Immature natural killer cell (primary cell): ENCODE measurements at places on chromosomes 2 and 18. TPM values are rescaled to one million over a fixed set of nuclear protein-coding genes. Genes with fewer than 3 reads are reported as not detected.
A peak's percentile ranks its signal among the peaks of the same experiment; 100 is the strongest.

Gene PLEK
- polyA plus RNA-seq = 535 TPM

DNA sequence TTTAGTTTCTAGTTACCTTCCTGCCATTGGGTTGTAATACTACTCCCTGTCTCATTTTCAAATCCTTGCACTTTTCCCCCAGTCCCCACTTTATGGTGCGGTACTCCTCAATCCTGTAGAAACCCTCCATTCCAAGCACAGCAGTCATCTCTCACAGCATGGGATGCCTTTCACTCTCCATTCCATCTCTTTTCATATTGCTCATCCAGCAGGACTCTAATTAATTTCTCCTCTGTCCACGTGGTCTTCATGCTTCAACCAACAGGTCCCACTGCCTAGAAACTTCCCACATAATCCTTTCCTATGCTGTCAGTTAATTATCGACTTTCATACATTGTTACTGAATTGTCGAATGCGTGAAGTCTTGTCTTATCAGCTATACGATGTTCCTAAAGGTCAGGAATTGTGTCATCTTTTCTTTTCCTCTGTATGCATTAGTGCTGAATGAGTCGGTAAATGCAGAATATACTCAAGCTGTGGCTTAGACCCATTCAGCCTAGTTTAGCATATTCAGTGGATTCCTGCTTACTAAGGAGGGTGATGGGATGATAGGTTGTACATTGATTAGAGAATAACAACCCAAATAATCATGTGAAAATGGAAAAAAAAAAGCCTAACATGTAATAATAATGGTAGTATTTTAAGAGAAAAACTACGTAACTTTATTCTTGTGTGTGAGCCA is 89.7 kb downstream of the CRIM1 start:
- H3K4me3 ChIP-seq = no peak overlapping the region
- H3K27me3 ChIP-seq = no peaks in the 10 kb centered on the region
- H3K27ac ChIP-seq = no peak overlapping the region

- no peak overlapping the region for H3K4me3 ChIP-seq
- no peak for DNase-seq
- H3K27me3 ChIP-seq = peaks cover 2% of the 10 kb centered on the region
- no peaks in the 10 kb centered on the region for H3K36me3 ChIP-seq
These were observed 30.4 kb downstream of the RAMP1 start for GRCh38 chr2:237889811-237890210.

GRCh38 chr2:145739681-145740080 is 1219.8 kb upstream of the ZEB2 start:
- H3K4me3 ChIP-seq = no peak overlapping the region
- no peaks in the 10 kb centered on the region for H3K4me1 ChIP-seq
- H3K36me3 ChIP-seq = no peaks in the 10 kb centered on the region
- H3K27me3 ChIP-seq = no peaks in the 10 kb centered on the region

Gene UGT1A4
- not detected for polyA plus RNA-seq

DNA sequence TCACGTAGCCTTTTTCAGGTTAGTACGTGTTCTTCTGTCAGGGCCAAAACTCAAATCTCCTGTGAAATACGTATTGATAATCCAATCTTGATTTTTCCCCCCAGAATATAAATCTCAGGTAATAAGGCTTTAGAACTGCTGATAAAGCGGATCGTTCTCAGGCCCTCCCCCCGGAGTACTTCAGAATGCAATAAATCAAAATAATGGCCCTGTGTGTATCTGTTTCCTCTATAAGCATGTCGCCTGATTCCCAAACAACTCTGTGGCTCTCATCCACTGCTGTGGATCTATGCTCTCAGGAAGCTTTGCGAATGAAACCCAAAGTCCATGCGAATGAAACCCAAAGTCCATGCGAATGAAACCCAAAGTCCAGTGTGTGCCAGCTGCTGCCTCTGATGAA is 49.4 kb downstream of the IMPA2 start:
- H3K27ac ChIP-seq = no peak overlapping the region
- no peaks in the 10 kb centered on the region for H3K4me1 ChIP-seq
- H3K27me3 ChIP-seq = no peaks in the 10 kb centered on the region
- H3K36me3 ChIP-seq = peaks cover 2% of the 10 kb centered on the region
- H3K4me3 ChIP-seq = no peak overlapping the region

Gene WNT10A
- polyA plus RNA-seq = not detected

Gene RBM45
- polyA plus RNA-seq = 4.4 TPM

Gene FAM228B
- 16.1 TPM for polyA plus RNA-seq

Gene GRHL1
- polyA plus RNA-seq = 0.52 TPM

DNA sequence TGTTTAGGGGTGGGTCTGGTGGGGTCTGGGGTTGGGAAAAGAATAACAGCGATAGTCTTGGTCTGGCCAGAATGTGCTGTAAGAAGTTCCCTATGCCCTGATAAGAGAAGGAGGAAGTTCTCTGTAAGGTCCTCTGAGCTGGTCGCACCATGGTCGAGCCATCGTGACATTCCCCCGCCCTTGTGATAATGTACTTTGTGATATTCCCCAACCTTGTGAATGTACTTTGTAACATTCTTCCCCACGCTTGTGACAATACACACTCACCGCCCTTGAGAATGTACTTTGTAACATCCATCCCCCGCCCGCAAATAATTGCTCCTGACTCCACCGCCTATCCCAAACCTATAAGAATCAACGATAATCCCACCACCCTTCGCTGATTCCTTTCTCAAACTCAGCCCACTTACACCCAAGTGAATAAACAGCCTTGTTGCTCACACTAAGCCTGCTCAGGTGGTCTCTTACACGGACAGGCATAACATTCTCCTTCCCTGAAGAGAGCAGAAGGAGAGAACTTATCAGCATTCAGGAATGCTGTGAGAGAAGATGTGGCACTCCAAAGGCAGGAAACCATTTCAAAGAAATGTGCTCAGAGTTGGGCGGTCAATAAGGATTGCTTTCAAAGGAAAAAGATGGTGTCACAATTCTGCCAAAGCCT is 17.8 kb upstream of the DUSP19 start:
- H3K36me3 ChIP-seq = no peaks in the 10 kb centered on the region
- H3K4me3 ChIP-seq = no peak overlapping the region
- peaks cover 1% of the 10 kb centered on the region for H3K27me3 ChIP-seq
- no peak overlapping the region for H3K27ac ChIP-seq

- no peaks in the 10 kb centered on the region for H3K4me1 ChIP-seq
- no peak overlapping the region for H3K4me3 ChIP-seq
- DNase-seq = no peak
- no peaks in the 10 kb centered on the region for H3K36me3 ChIP-seq
These were observed 57.0 kb downstream of the CCDC150 start for GRCh38 chr2:196696423-196697079.

GRCh38 chr2:199955007-199955338 is 318 bp downstream of the TYW5 start:
- peaks cover 73% of the 10 kb centered on the region for H3K4me1 ChIP-seq
- no peaks in the 10 kb centered on the region for H3K36me3 ChIP-seq
- peak overlapping the region; percentile 95 for H3K27ac ChIP-seq

Gene FBLN7
- not detected for polyA plus RNA-seq

- H3K4me1 ChIP-seq = no peaks in the 10 kb centered on the region
- no peaks in the 10 kb centered on the region for H3K36me3 ChIP-seq
- no peak overlapping the region for H3K4me3 ChIP-seq
- no peak for DNase-seq
- no peak overlapping the region for H3K27ac ChIP-seq
These were observed 162.7 kb upstream of the COL3A1 start for GRCh38 chr2:188811522-188811921.

- H3K4me3 ChIP-seq = no peak overlapping the region
- DNase-seq = no peak
- H3K27me3 ChIP-seq = peaks cover 5% of the 10 kb centered on the region
- H3K36me3 ChIP-seq = no peaks in the 10 kb centered on the region
These were observed 151.0 kb upstream of the NDUFV2 start for GRCh38 chr18:8951491-8951890.

GRCh38 chr18:40851014-40851429 is 1104.0 kb upstream of the PIK3C3 start:
- no peak overlapping the region for H3K4me3 ChIP-seq
- no peaks in the 10 kb centered on the region for H3K36me3 ChIP-seq
- no peaks in the 10 kb centered on the region for H3K27me3 ChIP-seq

DNA sequence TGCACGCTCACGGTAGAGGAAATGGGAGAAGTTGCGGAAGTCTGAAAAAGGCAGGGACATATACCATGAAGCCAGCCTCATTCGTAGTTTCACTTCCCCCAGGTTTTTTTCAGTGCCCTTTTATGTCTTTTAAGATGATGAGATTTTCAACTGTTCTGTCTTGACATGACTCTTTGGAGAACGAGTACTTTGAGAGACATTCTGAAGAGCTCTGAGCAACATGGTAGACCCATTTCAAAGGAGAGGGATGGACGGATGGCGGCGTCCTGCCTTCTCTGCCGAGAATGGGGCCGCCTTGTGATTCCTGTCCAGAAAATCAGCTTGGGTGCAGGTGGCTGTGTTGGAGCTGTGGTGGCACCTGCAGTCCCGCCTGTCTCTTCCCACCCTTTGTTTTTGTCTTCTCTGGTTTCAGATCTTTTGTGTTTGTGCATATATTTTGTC is 41.7 kb downstream of the SH3BP4 start:
- no peak for DNase-seq
- H3K27ac ChIP-seq = peak overlapping the region; percentile 2
- H3K4me3 ChIP-seq = no peak overlapping the region
- H3K36me3 ChIP-seq = no peaks in the 10 kb centered on the region
- no peaks in the 10 kb centered on the region for H3K4me1 ChIP-seq
- H3K27me3 ChIP-seq = no peaks in the 10 kb centered on the region

Gene LINC00305
- not detected for polyA plus RNA-seq

DNA sequence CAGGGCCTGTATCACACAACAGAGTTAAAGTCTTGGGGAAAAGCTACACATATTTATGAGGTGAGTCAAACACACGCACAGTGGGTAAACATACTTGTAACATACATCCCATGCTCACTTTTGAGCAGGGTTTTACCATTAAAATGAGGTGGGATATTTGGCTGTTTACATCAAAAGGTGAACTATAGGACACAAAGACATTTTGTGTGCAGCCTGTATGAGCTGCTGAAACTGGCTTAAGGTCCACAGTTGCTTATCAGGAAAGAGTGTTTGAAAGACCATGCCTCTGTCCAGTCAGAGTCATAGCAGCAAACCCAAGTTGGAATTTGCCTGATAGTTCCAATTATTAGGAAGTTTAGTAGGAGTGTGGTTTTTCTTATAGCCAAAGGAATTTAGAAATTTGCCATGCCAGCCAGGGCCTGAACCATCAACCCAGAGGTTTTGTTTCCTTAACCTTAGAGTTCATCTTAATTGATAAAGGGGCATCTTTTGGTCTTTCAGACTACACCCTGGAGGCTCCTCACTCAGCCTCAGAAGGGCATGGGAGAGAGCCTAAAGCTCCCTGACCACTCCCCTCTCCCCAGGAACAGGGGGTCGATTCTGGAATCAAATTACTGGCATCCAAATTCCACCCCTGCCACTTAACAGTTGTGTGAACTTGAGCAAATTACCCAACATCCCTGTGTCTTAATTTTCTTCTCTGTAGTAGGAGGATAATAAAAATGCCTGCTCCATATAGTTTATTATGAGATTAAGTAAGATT is 29.9 kb upstream of the L3MBTL4 start:
- no peak overlapping the region for H3K27ac ChIP-seq
- H3K4me1 ChIP-seq = no peaks in the 10 kb centered on the region
- no peak overlapping the region for H3K4me3 ChIP-seq

Gene LBX2
- not detected for polyA plus RNA-seq

Gene PLCD4
- polyA plus RNA-seq = not detected

- no peak overlapping the region for H3K4me3 ChIP-seq
- DNase-seq = no peak
- H3K36me3 ChIP-seq = no peaks in the 10 kb centered on the region
- no peaks in the 10 kb centered on the region for H3K4me1 ChIP-seq
These were observed 11.9 kb upstream of the AMMECR1L start for GRCh38 chr2:127897531-127898211.

Gene MEP1B
- polyA plus RNA-seq = not detected

DNA sequence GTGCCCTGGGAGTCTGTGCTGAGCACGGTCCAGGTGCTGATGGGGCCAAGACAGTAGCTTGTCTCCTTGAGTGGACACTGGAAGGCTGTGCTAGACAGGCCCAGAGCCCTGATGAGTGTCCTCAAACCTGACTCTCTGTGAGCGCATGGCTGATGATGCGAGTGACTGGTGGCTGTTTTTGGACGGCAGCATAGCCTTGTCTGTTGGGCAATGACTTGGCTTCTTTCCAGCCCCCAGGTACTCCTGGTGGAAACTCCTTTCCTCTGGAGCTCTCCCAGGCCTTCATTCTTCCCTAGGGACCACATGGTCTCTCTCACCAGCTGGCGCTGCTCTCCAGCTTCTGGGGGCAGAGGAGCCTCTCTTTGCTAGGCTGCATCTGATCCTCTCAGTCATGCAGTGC is 207.6 kb upstream of the SMIM21 start:
- H3K4me3 ChIP-seq = no peak overlapping the region
- no peaks in the 10 kb centered on the region for H3K4me1 ChIP-seq
- DNase-seq = no peak
- peaks cover 6% of the 10 kb centered on the region for H3K27me3 ChIP-seq
- no peak overlapping the region for H3K27ac ChIP-seq
- no peaks in the 10 kb centered on the region for H3K36me3 ChIP-seq

Gene FHL2
- polyA plus RNA-seq = not detected

DNA sequence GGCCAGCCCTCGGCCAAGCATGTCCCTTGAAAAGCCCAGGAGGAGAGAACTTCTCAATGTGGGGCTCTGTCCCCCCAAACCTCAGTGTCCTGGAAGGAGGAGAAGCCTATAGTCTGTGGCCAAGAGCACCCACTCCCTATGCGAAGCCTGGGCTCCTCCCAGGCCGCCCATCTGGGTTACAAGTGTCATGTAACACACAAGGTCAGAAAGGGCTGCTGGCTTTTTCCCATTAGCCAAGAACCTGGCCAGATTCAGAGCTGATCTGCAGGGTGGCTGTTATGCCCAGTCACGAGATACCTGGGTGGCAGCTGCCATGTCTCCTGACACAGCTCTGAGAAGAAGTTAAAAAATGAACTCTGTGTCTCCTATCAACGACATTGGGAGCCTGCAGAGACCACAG is 170.7 kb downstream of the TNS1 start:
- no peaks in the 10 kb centered on the region for H3K4me1 ChIP-seq
- H3K27ac ChIP-seq = no peak overlapping the region
- DNase-seq = no peak
- no peaks in the 10 kb centered on the region for H3K36me3 ChIP-seq

Gene LONRF2
- not detected for polyA plus RNA-seq

DNA sequence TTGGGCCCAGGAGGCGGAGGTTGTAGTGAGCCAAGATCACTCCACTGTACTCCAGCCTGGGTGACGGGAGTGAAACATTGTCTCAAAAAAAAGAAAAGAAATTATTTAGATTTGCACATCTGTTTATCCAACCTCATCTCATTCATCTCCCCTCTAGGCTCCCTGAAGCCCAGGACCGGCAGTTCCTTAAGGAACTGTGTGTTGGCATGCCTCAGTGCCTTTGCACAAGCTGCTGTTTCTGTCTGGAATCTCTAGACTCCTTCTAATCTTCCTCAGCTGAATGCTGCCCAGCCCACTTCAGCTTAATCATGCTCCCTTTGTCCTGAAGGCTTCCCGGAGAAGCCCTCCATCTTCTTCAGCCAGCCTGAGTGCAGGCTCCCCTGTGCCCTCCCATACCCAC is 10.9 kb upstream of the RFX8 start:
- H3K4me3 ChIP-seq = no peak overlapping the region
- no peaks in the 10 kb centered on the region for H3K27me3 ChIP-seq
- no peaks in the 10 kb centered on the region for H3K4me1 ChIP-seq
- H3K36me3 ChIP-seq = no peaks in the 10 kb centered on the region
- DNase-seq = no peak
